ENCODE measurements at places on chromosomes 2 and 18.

- H3K4me1 ChIP-seq, result no peaks in the 10 kb centered on the region
- peaks cover 2% of the 10 kb centered on the region for H3K27me3 ChIP-seq
- H3K4me3 ChIP-seq, result no peak overlapping the region
- H3K36me3 ChIP-seq, result no peaks in the 10 kb centered on the region
These were observed 16.6 kb upstream of the NPAS2 start for GRCh38 chr2:100803334-100803733.

- no peak for DNase-seq
- H3K4me1 ChIP-seq, result no peaks in the 10 kb centered on the region
- no peaks in the 10 kb centered on the region for H3K36me3 ChIP-seq
These were observed 46.0 kb downstream of the CAVIN2 start for GRCh38 chr2:191800874-191801273.

DNA sequence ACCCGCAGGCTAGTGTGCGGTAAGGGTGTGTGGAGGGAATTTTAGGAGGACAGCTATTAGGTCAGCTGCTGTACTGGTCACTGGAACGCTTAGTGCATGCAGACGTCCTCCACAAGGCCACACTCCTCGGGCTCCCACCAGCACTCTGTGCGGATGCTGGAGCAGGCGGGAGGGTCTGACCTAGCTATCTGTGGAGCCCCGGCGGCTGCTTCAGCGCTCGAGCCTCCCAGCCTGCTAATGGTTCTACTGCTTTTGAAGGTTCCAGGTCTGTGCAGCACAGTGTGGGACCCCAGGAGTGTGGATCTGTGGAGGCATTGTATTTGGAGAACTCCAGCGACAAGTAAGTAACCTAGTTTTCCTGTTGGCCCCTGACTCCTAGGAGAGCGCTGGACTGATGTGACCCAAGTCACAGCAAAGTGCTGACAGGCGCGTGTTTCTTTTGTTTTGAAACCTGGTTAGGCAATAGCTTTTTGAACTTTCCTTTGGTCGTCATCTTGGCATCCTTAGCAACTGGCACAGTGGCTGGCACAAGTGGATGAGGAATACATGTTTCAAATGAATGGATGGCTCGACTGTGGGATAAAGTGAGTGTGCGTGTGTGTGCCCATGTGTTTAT, 113.5 kb downstream of the ZNF236 start:
- no peaks in the 10 kb centered on the region for H3K27me3 ChIP-seq
- H3K36me3 ChIP-seq, result peaks cover 96% of the 10 kb centered on the region
- no peak overlapping the region for H3K27ac ChIP-seq
- no peak overlapping the region for H3K4me3 ChIP-seq
- DNase-seq, result no peak

GRCh38 chr18:80251700-80252099, 4.4 kb upstream of the PARD6G start:
- no peak overlapping the region for H3K4me3 ChIP-seq
- H3K36me3 ChIP-seq, result no peaks in the 10 kb centered on the region
- H3K27me3 ChIP-seq, result peaks cover 2% of the 10 kb centered on the region

- no peak overlapping the region for H3K27ac ChIP-seq
- peaks cover 6% of the 10 kb centered on the region for H3K4me1 ChIP-seq
- no peak overlapping the region for H3K4me3 ChIP-seq
- no peak for DNase-seq
- no peaks in the 10 kb centered on the region for H3K27me3 ChIP-seq
- no peaks in the 10 kb centered on the region for H3K36me3 ChIP-seq
These were observed 96.6 kb upstream of the ALPP start for GRCh38 chr2:232281858-232282507.

DNA sequence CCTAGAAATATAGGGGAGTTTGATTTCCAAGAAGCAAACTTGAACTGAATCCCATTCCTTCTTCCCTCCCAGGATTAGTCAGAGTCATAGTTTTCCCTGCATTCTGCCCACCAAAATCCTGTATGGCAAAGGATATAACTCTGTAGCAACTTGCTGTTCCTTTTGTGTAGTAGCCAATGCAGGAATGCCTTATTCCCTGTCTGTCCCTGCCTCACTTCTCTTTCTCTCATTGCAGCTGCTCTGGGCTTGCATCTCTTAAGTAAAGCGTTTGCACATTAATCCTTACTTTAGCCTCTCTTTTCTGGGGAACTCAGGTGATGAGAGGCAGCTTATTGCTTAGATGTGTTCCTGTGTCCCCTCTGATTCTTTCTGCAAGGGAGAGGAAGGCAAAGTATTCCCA, 333.1 kb upstream of the VWC2L start:
- H3K27ac ChIP-seq, result no peak overlapping the region
- no peaks in the 10 kb centered on the region for H3K4me1 ChIP-seq
- H3K27me3 ChIP-seq, result no peaks in the 10 kb centered on the region
- H3K4me3 ChIP-seq, result no peak overlapping the region

DNA sequence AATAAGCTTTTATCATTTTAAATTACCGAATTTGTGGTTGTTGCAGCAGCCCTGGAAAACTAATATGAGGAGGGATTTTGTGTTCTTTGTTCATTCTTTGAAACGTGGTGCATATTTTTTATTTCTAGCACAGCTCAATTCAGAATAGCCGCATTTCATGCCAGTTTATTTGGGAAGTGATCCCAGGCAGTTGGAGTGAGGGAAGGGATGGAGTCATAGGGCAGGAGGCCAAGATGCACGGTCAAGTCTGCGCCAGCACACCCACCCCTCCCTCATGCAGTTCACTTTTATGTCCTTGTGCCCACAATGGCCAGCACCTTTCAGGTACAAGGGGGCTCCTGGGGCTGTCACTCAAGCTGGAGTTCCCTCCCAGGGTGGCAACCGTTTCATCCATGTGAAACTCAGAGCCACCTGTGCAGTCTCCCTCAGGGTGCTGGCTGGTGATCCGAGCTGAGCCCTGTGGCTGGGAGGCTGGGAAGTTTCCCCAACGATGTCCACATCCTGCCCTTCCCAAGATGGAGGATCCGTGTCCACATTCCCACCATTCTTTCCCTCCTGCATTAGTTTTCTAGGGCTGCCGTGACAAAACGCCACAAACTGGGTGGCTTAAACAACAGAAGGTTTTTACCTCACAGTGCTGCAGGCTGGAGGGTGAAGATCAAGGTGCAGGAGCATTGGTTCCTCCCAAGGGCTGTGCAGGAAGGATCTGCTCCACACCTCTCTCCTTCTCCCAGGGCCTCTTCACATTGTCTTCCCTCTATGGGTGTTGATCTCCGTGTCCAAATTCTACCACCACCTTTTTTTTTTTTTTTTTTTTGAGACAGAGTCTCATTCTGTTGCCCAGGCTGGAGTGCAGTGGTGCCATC, 68.5 kb upstream of the ITGA6 start:
- no peaks in the 10 kb centered on the region for H3K4me1 ChIP-seq
- no peak for DNase-seq
- H3K27ac ChIP-seq, result no peak overlapping the region
- H3K27me3 ChIP-seq, result no peaks in the 10 kb centered on the region
- H3K36me3 ChIP-seq, result no peaks in the 10 kb centered on the region
- no peak overlapping the region for H3K4me3 ChIP-seq

- no peak overlapping the region for H3K4me3 ChIP-seq
- H3K4me1 ChIP-seq, result no peaks in the 10 kb centered on the region
- no peak overlapping the region for H3K27ac ChIP-seq
These were observed 168.4 kb downstream of the LOXHD1 start for GRCh38 chr18:46488471-46489213.
